ENCODE measurements at places on chromosomes 12 and 14. TPM values are rescaled to one million over a fixed set of nuclear protein-coding genes. Genes with fewer than 3 reads are reported as not detected.

DNA sequence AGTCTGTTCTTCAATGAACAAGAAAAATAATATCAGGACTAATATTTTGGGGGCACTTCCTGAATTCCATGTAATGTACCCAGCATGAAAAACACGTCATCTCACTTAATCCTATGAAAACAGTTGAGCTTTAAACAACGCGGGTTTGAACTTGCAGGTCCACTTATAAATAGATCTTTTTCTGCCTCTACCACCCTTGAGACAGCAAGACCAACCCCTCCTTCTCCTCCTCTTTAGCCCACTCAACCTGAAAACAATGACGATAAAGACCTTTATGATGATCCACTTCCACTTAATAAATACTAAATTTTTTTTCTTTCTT is 203.9 kb upstream of the KRR1 start:
- no peak for DNase-seq

GRCh38 chr14:86022031-86022629 is 492.2 kb downstream of the FLRT2 start:
- no peak for DNase-seq

DNA sequence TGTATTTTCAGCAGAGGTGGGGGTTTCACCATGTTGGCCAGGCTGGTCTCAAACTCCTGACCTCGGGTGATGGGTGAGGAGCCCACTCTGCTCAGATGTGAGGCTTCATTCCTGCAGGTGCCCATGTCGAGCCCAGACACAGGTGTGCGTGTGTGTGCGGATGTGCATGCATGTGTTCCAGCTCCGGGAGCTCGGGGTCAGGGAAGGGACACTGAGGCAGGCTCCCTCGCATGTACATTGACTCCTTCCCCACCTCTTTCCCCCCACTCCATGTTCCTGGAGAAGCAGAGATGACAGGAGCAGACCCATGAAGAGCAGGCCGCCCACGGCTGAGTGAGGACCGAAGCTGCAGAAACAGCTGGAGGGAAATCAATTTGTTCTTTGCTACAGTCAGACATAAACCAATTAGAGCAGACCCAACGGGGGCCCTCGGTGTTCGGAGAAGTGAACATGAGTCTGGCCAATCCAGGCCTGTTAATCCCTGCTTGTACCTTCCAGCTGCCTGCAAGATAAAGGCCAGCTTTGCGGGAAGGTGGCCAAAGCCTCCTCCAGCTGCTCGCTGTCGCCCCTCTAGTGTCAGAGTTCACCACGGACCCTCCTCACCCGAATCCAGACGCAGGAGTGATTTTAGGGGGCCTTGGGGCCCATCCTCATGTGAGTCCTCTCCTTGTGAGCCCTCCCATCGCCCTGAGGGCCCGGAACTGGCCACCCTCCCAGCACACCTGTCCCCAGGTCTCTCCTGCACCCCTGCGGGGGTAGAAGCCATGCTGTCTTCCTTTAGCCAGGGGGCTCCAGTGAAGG is 321.0 kb upstream of the RTL1 start:
- DNase-seq = peak; percentile 11

DNA sequence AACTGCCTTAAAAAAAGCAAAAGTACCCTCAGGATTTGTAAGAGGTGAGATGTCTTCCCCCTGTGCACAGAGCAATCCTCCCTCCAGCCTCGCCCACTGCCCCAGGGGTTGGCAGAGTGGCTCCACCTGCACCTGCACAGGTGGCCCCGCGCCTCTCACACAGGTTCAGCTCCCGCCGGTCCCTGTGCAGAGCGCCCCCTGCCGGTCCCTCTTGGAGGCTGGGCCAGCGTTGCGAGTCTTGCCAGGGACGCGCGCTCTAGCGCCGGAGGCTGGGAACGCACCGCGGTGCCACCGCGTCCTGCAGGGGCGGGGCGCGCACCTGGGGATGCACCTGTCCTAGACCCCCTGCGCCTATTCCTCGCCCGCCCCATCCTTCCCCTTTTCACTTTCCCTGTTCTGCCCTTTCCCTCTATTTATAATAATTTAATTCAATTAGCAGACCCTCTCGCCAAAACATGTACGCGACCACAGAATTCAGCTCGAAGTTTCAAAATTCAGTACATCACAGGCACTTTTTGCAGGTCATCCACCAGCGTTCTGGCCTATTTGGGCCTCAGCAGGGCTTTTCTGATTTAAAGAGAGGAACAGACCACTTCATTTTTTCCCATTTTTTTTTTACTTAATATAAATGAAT is 618.6 kb downstream of the AACS start:
- DNase-seq = peak; percentile 23

DNA sequence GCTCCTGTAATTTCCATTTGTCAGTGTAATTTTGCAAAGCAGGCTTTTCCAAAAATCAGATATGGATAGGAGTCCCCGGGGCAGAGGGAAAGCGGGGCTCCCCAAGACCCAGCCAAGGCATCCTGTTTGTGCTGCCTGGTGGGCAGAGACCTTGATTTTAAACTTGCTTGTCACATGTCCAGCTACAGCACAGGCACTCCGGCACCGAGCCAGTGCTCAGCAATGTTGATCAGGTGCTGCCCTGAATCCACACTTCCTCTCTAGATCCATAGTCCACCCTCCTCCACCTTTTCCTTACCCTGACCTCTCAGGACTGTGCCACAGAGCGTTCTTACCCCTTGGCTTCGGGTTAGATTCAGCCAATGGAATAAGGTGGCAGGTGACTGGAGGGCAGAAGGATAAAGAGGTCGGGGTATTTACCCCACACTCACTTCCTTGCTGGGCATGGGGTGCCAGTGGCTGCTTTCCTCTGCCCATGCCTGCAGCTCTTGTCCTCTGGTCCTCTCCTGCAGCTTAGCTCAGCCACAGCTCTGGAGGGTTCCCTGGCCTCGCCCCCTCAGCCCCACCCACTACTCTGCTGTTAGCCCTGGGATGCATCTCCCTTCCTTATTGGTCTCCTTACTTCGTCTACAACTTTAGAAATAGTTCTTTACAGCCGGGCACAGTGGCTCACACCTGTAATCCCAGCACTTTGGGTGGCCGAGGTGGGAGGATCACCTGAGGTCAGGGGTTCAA is 80.1 kb downstream of the IRF2BPL start:
- DNase-seq = peak; percentile 70

DNA sequence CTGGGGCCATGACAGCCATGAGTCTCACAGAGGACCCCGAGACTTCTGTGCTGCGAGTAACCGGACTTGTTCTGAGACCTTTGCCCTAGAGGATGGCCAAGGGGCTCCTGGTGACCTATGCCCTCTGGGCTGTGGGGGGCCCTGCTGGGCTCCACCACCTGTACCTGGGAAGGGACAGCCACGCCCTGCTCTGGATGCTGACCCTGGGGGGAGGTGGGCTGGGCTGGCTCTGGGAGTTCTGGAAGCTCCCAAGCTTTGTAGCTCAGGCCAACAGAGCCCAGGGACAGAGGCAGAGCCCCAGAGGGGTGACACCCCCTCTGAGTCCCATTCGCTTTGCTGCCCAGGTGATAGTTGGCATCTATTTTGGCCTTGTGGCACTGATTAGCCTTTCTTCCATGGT is 2.1 kb downstream of the DNAJC22 start:
- no peak for DNase-seq

DNA sequence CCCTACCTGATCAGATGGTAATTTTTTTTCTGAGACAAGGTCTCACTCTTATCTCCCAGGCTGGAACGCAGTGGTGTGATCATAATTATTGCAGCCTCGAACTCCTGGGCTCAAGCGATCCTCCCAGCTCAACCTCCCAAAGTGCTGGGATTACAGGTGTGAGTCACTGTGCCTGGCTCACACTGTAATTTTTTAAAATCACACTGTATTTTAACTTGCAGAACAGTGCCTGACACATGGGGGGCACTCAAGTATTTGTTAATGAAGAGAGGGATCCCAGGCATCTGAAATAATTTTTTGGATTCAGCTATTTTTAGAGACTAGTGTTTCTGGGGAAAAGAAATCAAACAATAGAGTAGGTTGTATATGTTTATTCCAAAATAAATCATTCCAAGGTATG is 21.7 kb downstream of the LIMA1 start:
- peak; percentile 17 for DNase-seq

DNA sequence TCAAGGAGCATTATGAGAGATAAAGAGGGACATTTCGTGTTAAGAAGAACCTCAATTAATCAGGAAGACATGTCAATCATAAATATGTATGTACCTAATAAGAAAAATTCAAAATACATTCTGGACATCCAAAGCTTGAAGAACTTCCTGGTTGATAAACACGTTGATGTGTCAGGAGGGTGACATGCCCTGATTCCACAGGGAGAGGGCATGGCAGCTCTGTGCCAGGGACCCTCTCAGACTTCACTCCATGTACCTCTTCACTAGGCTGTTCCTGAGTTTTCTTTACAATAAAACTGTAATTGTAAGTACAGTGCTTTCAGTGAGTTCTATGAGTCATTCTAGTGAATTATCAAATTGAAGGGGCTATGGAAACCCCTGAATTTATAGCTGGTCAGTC is 163.5 kb downstream of the CFAP54 start:
- no peak for DNase-seq

DNA sequence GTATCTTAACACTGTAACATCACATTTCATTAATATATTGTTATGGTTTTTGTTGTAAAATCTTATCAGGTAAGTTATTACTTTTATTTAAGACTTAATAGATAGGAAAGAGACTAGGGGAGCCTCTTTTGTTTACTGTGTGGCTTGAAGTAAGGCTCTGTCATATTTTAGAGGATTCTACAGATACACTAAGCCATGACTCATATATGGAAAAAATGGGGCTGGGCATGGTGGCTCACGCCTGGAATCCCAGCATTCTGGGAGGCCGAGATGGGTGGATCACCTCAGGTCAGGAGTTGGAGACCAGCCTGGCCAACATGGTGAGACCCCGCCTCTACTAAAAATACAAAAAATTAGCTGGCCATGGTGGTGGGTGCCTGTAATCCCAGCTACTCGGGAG is 23.6 kb upstream of the NPFF start:
- DNase-seq = no peak

GRCh38 chr12:118536306-118536906 is 160.1 kb downstream of the SUDS3 start:
- DNase-seq = no peak

DNA sequence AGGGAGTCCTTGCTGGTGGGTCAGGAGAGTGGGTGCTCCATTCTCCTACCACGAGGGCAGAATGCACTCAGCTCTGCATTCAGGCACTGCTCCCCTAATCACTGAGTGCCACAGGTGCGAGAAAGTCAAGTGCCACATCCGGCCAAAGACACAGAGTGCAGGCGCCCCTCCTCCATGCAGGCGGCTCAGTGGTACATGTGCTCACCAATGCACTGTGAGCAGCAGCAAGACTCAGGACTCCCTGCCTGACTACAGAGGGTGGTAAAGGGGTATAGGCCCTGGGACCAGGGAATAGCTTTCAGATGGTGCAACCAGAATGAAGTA is 32.9 kb downstream of the ZFYVE21 start:
- DNase-seq = no peak

- DNase-seq = peak; percentile 74
These were observed 45.1 kb upstream of the PNMA1 start for GRCh38 chr14:73759183-73759713.

GRCh38 chr14:59362513-59362912 is 102.7 kb downstream of the GPR135 start:
- DNase-seq = no peak

GRCh38 chr12:105978686-105979085 is 160.1 kb downstream of the NUAK1 start:
- DNase-seq = no peak

DNA sequence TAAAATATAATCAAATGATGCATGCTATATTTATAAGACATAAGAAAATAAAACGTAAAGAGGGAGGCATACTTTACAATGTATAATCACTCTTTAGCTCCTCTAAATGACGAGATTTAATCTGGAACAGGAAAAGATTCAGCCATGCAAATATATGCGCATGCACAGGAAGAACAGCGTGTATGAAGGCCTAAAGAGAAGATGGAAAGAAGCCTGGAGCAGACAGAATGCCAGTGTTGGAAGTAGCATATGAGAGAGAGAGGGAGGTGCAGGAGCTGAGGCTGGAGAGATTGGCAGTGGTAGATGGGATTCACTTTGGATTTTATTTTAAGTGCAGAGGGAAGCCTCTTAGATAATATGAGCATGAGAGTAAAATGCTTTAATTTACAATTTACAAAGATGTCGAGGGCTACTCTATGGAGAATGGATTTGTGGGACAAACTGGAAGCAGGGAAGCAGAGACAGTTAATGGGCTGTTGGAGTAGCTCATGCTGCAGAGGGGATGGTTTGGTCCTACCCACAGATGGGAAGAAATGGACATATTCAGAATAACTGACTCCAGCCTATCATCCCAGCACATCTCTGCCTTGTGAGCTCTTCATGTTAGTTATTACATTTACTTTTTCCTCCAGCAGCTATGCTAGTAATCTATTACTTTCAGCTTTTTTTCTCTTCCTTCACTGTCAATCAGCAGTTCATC is 411.1 kb downstream of the TMTC2 start:
- no peak for DNase-seq

- DNase-seq = no peak
These were observed 17.0 kb downstream of the DTD2 start for GRCh38 chr14:31440280-31440679.

DNA sequence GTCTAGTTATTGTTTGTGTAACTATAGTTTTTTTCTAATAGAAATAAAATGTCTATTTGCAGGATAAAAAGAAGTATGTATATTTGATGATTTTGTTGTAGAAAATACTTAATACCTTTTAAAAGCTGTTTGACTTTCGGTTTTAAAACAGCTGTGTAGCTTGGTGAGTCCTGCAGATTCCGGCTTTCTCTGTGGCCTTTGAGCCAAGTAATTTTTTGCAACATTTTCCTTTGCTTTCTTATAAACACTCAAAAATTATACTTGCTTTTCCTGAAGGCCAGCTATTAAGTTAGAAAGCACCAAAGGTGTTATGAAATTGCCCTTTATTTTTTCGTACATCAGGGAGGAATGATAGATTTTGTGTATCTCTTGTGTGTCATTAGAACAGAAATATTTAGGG is 63.6 kb downstream of the CRADD start:
- DNase-seq = no peak

Gene PLXNC1
- total RNA-seq = 8.4 TPM

Gene SYCP3
- not detected for total RNA-seq

Gene CYP46A1
- total RNA-seq = 0.05 TPM

Gene RPL10L
- total RNA-seq = 5.2 TPM

Gene CCDC175
- total RNA-seq = 0.27 TPM

Gene ANKRD33
- total RNA-seq = not detected

Gene C12orf50
- total RNA-seq = not detected

Gene CCDC38
- not detected for total RNA-seq

Gene ERP27
- 2.1 TPM for total RNA-seq

Gene MYRFL
- 0.37 TPM for total RNA-seq

Gene TSPAN19
- total RNA-seq = not detected

Gene PZP
- total RNA-seq = 0.05 TPM

Gene TMEM229B
- total RNA-seq = 6.9 TPM

Gene KRT6A
- not detected for total RNA-seq

Data from colonic mucosa (tissue), 4 donors.